Occipital lobe (tissue), 3 donors: ENCODE measurements at places on chromosomes 2 and 18.

DNA sequence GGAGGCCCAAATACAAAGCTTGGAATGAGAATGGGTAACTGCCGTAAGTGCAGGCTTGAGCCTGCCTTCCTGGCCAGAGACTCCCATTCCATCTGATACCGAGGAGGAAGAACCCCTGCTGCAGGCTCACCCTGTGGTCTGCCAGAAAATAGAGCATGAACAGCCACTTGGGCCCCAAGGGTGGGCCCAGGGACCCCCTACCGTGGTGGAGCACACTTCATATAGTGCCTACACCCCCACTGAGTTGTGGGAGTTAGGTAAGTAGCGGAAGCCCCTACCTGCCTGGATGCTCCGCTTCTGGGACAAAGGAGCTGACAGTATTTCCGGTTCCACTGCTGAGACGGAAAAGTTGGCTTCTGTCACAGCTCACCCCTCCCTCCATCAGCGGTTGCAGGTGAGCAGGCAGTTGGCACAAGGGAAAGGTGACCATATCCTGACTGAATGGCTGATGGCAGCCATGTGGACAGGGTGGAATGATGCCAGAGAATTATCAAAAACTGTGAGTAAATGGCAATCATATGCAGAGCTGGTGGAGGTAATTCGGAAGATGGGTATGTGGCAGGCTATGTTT lies 11.5 kb upstream of the C2orf42 start:
- DNase-seq: no peak

- DNase-seq: no peak
Measured at GRCh38 chr2:162007447-162008040, 66.5 kb downstream of the DPP4 start.

GRCh38 chr2:230717600-230717999 lies 5.0 kb downstream of the CAB39 start:
- DNase-seq: no peak

DNA sequence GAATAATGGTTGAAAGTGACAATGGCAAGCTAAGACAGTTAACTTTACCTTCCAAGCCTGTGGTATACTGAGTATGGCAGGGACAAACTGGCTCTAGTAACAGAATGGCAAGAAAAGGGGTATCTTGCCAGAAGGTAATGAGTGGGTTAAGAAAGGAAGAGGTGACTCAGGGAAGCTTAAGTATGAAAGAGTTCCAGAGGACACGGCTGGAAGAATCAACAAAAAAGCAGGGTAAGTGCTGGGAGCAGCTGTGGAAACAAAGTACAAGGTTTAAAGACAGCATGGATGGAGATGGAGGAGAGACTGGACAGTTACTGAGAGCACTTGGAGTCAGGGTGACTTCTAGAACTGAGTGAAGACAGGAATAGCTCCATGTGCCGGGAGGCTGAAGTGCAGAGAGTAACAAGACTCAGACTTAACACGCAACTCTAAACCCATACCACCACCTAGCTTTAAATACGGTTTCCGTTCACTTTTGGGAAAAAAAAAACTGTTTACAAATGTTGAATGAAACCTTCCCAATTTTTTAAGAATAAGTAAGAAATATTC lies 69.0 kb downstream of the REV1 start:
- DNase-seq: no peak

GRCh38 chr18:24987303-24988252 lies 364.4 kb downstream of the ZNF521 start:
- no peak for DNase-seq

- no peak for DNase-seq
Measured at GRCh38 chr2:23683001-23683400, 243.9 kb downstream of the ATAD2B start.

DNA sequence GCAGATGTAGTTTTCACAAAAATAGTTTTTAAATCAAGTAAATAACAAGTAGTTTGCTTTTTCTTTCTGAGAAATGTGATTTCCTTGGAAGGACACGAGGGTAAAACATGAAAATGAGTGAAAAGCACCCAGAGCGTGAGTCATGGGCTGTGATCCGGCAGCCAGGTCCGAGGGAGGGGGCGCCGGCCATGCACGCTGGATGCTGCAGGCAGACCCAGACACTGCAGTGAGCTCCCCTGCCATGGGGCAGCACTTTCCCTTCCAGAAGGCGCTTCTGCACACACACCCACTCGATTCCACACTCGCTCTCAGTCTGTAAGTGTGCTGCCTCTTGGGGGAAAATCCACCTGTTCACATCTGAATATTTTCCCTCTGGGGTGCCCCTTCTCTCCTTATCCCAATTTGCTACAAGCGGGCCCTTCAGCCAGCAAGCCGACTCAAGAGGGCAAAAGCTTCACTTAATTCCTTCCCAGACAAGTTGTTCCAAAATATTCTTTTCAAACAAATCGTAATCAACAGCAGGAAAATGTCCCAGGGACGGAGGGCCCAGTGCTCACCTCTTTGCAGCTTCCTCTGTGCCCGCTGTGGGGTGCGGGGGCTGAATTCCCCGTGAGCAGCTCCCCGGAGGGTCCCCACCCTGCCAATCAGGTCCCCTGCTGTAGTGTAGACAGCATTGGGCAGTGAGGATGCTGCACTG lies 87.0 kb upstream of the ID2 start:
- no peak for DNase-seq

DNA sequence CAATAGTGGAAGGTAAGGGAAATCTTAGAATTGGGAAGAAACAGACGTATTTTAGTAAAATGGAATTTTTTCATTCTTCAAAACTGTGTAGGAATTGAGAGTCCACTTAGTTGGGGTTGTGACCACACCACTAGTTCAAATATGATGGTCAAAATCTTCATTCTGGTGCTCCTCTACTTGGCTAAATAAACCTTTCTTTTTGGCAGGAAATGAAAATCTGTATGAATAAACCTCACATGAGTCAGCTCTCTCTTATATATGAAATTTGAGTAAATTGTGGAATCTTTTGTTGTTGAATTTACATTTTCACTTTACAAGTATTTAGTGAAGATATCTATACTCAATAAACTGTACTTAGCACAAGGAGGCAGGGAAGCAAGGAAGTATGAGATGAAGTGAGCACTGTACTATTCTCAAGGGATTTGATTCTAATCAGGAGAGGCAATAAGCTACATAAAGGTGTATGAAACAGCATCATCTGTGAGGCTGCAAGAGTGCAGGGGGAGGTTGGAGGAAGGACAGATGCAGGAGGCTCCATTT lies 20.5 kb downstream of the IL18R1 start:
- DNase-seq: no peak

GRCh38 chr18:30500240-30500945 lies 542.1 kb downstream of the DSC3 start:
- no peak for DNase-seq

GRCh38 chr2:80852079-80852807 lies 547.7 kb upstream of the LRRTM1 start:
- no peak for DNase-seq

GRCh38 chr2:222052934-222053367 lies 245.8 kb downstream of the PAX3 start:
- DNase-seq: no peak

DNA sequence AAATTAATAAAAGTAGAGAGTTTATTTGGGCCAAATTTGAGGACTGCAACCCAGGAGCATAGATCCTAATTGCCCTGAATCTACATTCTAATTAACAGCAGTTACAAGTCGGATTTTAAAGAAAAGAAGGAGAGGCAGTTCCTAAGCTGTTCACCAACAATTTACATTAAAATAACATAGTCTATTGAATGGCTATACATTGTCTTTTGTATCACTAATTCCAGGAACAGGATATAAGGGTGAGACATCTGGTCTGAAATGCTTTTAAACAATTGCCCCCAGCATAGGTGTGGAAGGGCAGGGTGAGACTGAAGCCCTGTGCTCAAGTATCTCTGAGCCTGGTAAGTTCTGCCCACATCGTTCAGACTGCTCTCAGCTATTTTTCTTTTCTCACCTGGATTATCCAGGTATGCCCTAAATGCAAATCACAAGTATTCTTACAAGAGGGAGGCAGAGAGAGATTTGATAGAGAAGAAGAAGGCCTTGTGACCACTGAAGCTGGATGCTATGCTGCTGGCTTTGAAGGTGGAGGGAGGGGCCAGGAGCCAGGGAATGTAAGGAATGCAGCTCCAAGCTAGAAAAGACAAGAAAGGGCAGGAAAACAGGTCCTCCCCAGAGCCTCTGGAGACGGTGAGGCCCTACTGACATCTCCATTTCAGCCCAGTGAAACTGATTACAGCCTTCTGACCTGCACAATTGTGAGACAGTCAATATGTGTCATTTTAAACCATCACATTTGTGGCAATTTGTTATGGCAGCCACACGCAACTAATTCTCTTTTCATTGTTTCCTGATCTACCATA lies 189.4 kb upstream of the ARL4C start:
- DNase-seq: no peak

DNA sequence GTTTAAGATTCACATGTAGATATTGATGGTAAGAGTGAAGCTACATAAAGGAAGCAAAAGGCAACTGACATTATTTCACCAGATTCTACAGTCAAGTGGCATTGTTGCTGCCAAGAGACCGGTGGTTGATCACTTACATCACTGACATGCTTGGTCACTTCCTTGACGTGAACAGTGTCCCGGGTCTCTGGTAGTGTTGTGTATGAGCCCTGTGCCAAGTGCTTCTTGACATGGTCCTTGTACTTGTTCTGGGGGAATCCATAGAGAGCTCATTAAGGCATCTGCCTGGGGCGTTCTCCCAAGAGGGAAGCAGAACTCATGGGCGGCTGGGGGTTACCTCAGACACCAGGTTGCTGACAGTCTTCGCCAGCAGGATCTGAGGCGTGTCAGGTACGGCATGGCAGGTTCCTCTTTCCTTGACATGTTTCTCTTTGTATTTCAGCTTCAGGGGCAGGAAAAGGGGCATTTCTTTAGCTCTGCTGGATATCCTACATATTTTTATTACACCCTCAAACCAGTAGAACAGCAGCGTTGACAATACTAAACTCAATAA lies 116.2 kb downstream of the RIF1 start:
- no peak for DNase-seq

DNA sequence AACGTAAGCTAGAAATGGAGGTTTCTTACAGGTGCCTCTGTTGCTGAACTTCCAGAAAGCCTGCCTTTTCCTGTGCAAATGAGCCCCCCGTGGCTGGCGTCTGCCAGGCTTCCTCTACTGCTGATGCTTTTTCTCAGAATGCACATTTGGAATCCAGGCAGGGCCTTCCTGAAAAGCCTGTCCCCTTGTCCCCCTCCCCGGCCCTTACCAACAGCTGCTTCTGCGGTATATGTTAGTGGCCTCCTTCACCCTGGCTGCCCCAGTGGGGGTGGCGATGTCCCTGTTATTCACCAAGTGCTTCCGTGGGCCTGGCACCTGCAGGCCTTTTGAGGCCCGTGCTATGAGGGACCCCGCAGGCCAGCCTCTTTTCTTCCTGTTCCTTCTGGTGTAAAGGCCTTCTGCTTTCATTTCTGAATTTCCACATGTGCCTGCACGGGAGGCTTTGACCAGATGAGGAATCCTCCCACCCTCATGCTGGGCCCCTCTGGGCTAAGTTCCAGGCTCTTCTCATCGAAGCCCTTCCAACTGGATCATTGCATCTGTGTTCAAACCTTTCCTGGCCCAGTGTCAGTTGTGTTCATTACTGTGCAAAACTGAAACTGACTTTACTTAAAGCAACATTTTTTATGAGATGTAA lies 10.4 kb downstream of the CNDP2 start:
- no peak for DNase-seq

DNA sequence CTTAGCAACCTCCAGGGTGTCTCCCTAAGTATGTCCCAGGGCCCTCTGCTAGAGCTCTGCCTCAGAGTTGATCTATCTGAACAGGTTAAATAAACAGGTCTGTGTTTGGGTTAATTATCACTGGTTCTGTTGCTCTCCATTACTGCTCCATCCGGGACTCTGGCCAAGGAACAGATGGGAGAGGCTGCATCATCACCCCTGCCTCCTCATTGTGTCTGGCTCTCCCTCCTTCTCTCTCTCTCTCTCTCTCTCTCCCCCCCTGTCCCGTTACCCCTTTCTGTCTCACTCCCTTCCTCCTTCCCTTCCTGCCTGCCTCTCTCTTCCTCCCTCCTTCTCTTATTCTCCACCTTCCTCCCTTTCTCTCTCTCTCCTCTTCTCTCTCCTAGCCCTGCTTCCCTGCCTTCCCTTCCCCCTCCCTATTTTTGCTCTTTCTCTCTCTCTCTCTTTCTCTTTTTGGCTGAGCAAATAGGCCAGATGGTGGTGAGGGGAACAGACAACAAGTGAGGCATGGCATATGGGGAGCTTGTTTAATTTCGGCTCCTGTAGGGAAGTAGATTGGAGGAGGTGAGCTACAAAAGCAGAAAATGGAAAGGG lies 62.1 kb downstream of the SETBP1 start:
- DNase-seq: peak; percentile 69

DNA sequence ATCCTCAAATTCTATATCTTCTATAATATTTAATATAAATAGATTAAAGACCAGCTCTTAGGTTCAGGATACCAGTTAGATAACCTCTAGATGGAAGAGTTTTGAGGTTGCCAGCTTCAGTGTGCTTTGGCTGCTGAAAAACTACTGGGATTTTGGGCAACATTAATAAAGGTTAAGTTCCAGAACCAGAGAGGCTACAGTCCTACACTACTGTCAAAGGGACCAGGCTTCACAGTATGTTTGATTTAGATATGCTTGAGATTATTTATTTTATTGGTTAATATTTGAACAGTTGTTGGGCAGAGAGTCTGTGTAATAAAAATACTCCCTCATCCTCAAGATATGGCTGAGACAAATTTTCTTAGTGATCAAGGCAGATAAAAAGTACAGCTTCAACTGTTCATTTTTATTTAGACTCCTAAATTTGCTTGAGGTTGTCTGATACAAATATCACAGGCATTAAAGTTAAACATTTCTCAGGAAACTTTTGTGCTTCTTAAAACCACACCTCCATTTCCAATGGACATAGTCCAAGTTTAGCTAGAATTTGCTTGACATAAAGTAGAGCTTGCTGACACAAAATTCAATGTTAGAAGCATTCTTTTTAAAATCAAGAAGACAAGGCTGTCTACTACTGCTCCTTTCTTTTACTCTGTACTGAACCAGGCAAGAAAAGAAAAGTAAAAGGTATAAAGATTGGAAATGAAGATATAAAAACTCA lies 19.7 kb upstream of the TMEM17 start:
- DNase-seq: no peak

- no peak for DNase-seq
Measured at GRCh38 chr2:170141865-170142264, 36.1 kb upstream of the MYO3B start.

- no peak for DNase-seq
Measured at GRCh38 chr18:10351219-10351818, 103.1 kb upstream of the APCDD1 start.

DNA sequence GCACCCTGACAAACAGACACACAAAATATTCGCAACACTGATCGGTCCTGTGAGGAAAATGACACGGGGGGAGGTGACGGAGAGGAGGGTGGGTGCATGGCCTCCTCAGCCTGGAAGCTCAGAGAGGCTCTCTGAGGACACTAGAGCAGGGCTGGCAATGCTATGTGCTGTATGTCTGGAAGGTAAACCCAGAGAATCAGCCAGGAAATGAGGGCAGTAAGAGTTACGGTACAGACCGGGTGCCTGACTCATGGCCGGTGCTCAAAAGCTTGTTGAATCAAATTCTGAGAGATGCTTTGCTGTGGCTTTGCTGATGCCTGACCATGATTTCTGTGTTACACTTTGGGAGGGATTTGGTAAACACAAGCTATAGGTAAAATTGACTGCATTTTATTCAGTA lies 81.9 kb downstream of the CCDC93 start:
- no peak for DNase-seq
